ENCODE measurements at places on chromosomes 11 and 22.
A peak's percentile ranks its signal among the peaks of the same experiment; 100 is the strongest.

GRCh38 chr11:125086633-125087296 lies 23.7 kb downstream of the SLC37A2 start:
- DNase-seq, result no peak

GRCh38 chr11:109707411-109707810 lies 285.4 kb downstream of the C11orf87 start:
- no peak for DNase-seq

DNA sequence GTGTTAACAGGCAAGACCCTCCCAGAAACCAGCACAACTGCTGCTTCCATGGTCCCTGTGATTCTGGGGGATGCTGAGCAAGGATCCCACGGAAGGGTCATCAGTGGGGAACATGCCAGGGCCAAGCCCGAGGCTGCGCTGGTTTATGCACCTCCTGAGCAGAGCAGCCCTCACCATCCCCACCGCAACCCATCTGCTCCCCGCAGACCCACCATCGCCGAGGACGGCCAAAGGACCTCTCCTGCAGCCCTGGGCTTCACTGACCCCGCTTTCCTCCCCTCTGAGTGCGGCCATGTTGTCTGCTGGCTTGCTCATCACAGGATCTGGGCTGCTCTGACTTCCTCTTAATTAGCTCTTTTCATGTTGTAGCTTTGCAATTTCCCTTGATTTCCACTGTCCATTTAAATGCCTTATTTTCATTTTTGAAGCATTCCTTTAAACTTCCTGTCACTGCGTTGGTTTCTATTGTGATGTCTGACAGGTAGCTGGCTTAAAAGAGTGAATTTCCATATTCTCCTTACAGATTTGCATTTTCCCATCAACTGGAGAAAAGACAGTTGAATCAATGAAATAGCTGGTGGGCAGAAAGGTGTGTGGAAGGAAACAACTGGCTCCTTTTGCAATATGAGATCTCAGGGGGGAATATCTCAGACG lies 14.9 kb downstream of the TP53AIP1 start:
- no peak for DNase-seq

GRCh38 chr22:19757140-19757984 lies 3.2 kb upstream of the TBX1 start:
- no peak for DNase-seq

- no peak for DNase-seq
Measured at GRCh38 chr11:44051171-44051570, 3.4 kb downstream of the ACCSL start.

DNA sequence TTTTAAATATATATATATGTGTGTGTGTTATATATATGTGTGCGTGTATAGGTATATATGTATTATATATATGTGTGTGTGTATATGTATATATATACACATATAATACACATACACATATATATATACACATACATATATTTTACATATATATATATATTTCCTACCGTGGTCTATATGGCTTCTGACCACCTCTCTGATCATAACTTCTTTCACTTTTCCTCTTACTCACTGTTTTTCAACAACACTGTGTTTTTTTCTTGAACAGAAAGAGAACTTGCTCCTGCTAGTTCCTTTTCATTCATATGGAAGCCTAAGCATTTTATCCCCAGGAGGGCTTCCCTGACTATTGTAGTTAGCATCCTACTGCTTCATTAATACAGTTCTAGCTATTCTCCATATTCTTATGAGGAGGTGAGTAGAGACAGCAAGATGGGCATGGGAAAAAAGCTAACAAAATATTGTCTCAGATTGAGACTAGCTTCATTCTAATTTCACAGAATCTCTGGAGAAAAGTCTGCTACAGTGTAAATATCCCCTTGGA lies 38.5 kb upstream of the CTSC start:
- DNase-seq, result no peak

DNA sequence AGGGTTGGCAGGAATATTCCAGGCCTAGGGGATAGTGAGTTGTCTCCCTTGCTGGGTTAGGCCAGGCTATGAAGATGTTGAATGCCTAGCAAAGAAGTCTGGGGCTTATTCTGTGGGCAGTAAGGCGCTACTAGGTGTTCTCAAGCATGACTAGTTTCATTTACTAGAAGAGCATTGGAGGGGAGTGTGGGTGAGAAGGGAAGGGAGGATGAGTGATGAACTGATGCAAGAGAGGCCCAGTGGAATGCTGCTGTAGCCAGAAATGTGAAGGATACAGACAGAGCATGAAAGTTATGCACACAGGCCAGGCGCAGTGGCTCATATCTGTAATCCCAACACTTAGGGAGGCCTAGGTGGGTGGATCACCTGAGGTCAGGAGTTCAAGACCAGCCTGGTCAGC lies 33.5 kb downstream of the POU2F3 start:
- DNase-seq, result no peak

- DNase-seq, result no peak
Measured at GRCh38 chr11:17535488-17535887, 8.7 kb downstream of the USH1C start.

DNA sequence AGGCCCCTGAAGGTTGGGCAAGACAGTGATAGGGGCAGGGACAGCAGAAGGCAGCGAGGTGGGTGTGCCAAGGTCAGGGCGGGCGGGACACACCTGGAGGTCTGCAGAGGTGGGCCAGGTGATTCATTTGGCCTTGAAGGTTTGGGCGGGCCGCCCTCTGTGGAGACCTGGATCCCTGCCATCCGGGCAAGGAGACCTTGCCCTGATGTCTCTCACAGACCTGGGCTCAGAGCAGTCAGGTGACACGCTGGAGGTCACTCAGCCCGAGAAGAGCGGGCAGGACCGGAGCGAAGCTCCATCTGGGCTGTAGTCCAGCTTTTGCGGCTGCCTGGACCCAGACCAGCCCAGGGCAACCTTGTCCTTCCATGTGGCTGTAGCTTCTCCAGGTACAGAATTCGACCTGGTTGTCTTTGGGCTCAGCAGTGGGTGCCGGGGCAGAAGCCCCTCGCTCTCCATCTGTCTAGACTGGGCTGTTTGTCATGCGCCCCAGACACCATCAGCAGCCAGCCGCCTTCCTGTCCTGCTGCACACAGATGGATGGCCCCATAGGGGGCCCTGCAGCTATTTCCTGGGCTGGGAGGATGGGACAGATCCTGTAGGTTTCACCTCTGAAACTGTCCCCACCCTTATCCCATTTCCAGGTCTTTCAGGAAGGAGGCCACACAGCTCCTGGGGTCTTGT lies 3.1 kb downstream of the MRGPRG start:
- DNase-seq, result no peak

GRCh38 chr11:34997952-34998528 lies 81.6 kb downstream of the PDHX start:
- DNase-seq, result no peak

- DNase-seq, result no peak
Measured at GRCh38 chr11:742156-742546, 5.1 kb upstream of the TALDO1 start.

DNA sequence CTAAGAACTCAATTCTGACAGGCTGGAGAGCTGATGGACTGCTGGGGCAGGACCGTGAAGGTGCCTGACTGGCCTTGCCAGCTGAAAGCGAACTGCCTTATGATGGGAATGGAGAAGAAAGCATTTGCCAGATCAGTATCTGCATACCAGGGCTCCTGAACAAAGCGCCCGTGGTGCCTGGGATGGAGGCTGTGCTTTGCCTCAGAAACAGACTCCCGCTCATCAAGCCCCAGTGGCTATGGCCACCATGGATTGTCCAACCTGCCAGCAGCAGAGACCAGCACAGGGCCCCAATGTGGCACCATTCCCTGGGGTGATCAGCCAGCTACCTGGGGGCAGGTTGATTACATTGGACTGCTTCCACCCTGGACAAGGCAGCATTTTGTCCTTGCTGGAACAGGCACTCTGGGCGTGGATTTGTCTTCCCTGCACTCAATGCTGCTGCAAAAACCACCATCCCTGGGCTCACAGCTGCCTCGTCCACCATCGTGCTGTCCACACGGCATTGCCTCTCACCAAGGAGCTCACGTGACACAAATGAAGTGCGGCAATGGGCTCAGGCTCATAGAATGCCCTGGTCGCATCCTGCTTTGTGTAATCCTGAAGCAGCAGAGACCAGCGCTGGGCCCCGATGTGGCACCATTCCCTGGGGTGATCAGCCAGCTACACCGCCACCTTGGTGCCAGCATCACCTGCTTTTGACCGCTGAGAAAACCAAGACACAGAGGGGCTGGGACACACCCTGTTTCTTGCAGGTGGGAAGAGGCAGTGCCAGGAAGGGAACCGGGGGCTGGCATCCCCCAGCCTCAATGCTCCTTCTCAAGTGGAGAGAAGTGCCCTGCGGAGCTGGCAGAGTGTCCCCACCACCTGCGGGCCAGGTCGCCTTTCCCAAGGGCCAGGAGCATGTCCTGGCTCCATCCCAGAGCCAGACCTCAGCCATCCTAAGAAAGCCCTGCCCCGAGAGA lies 1367.5 kb downstream of the BRD1 start:
- no peak for DNase-seq

DNA sequence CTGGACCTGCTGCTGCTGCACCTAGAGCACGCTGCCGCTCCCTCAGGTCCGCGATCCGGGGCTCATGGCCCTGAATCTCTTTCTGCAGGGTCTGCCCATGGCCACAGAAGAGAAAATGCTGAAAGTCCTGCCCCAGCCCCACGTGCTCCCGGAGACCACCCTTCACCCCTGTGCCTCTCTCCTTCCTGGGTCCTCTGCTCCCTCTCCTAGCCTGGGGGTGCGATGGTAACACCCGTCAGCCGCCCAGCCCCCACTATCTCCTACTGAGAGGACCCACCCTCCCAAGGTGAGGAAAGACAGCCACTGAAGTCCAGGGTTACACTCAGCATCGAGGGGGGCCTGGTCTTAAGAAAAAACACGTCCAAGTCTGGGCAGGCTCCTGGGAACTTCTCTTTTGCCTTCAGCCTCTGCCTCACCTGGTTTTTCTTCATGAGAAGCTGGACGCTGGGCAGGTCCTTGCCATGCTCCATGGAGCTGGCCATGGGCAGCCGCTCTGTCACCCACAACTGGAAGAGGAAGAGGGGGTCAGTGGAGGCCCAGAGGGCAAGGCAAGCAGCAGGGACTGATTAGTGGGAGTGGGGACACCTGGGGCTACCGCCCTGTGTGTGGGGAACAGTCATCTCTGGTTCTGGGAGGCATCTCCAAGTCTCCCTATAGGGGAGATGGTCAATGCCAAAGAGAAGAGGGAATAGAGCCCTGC lies 15.8 kb upstream of the RBM4B start:
- no peak for DNase-seq

GRCh38 chr11:47355283-47356128 lies 3.0 kb upstream of the MYBPC3 start:
- DNase-seq, result peak; percentile 46

DNA sequence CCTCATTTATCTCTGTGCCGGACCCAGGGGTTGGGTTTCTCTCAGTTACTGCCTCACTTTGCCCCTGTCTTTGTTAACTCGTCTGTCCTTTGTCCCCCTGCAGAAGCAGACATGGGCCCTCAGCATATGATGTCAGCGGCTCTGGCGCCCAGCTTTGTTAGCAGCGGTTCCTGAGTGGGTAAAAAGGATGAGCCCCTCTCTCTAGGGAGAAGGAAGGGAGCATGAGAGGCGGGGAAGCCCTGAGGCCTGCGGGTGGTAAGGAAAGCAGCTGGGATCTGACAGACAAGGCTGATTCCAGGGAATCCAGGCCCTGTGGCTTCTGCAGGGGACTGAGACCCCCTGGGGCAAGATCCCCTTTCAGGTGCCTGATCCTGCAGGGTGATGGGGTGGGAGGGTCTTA lies 51.7 kb downstream of the MCM5 start:
- no peak for DNase-seq

- DNase-seq, result no peak
Measured at GRCh38 chr22:26887456-26887855, 230.1 kb downstream of the MIAT start.

Data from hematopoietic multipotent progenitor cell (in vitro differentiated cells).